ENCODE measurements at places on chromosomes 6 and 20.
A peak's percentile ranks its signal among the peaks of the same experiment; 100 is the strongest.

GRCh38 chr6:33905071-33905609 lies 101.3 kb upstream of the MLN start:
- DNase-seq: no peak

- DNase-seq: no peak
Measured at GRCh38 chr6:163415620-163416556, 1.4 kb downstream of the QKI start.

DNA sequence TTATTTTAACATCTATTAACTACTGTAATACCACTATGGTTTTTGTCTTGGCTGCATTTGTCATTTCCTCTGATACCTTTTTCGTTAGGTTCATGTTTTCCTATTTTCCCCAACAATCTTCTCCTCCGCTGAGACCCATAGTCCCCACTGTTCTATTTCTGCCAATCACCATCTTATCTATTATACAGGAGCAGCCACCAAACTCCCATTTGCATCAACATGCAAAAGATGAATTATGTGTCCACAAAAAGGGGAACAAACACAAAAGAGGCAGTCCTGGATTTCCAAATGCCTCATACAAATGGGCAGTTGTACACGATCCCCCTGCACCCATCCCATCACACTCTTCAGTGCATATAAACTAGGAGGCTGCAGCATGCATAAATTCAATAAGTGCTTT lies 121.7 kb upstream of the MYLIP start:
- no peak for DNase-seq

DNA sequence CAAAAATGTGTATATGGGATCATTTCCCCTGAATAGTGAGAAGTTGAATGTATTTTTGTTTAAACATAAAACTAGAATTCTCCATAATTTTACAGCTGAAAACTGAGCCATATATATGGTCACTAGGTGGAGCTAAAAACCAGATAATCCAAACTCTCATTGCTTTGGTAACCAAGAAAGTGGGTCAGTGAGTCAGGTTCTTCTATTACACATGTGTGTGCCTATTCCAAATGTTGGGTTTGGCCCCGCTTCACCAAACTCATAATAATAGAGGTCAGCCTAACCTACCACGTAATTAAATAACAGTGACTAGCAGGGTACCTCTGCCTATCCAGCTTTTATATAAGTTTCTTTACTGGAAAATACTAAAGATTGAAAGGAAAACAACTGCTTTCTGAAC lies 19.3 kb upstream of the RNGTT start:
- DNase-seq: no peak

DNA sequence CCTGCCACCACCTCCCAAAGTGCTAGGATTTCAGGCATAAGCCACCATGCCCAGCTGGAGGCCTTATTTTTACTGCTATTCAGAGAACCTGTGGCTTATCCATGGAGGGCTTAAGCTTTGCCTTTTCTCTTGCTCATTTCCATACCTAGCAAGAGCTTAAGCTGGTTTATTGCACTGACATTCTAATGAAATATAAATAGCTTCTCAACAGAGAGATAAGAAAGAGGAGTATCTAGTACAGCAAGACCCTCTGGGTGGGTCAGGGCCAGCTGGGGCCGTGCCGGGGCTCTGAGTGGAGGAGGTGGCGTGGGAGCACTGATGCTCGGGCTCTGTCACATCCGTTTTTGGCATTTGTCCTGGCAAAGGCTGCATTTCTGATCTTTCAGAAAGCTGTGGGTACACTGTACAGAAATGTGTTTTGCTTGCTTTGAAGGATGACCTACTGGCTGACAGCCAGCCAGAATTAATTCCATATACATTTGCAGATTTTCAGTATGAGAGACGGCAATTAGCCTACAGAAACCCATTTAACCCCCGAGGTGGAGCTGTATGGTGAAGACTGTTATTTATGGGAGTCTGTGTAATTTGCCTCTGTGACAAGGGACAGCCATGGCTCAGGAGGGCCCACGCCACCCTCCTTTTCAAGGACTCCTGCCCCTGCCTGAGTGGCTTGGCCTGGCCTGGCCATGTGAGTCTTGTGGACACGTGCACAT lies 181.6 kb upstream of the AKAP12 start:
- peak; percentile 62 for DNase-seq

DNA sequence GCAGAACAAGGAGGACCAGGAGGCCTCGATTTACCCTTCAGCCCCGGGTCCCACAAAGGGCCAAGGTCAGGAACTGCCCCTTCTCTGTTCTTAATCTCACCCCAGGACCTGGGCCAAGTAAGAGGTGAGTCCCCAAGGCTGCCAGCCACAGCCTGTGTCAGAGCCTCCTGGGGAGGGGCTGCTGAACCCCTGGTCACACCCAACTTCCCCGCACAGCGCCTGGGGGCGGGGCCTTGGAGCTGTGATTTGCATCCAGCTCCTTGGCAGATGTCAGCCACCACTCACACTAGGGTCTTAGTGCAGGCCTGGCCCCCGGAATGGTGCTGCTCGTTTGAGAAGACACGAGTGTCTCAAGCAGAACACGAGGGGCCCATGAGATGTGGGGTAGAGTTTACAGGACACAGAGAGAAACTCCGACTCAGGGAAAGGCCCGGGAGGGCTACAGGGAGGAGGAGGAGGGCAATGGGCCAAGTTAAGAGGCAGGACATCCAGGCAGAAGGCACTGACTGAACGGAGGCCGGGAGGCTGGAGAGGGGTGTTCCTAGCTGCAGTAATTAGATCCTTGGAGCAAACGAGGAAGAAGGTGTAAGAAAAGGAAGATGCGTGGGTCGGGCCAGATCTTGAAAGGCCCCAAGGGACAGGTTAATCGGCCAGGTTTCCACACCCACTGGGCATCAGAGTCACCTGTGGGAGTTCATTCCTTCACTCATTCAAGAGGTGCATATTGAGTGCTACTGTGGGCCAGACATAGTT lies 26.9 kb downstream of the ZBP1 start:
- peak; percentile 23 for DNase-seq

DNA sequence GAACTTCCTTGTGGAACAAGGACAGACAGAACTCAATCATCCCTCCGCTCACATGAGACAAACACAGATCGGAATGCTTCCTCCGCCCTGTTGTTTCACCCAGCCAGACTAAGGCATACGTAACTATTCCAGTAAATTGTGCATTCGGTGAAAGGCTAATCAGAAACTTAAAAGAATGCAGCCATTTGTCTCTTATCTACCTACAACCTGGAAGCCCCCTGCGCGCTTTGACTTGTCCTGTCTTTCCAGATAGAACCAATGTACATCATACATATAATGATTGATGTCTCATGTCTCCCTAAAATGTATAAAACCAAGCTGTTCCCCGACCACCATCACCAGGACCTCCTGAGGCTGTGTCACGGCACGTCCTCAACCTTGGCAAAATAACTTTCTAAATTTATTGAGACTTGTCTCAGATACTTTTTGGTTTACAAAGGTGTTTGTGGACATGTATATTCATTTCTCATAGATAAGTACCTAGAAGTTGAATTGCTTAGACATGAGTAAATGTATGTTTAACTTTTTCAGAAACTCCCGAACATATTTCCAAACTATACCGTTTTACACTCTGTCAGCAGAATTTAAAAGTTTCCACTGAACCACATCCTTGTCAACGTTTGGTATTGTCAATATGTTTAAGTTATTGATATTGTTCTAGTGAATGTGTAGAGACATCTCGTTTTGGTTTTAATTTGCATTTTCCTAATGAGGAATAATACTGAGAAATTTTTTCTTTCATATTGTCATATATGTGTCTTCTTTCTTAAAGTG lies 197.6 kb upstream of the THBS2 start:
- DNase-seq: no peak

GRCh38 chr6:166671434-166672081 lies 44.5 kb upstream of the RPS6KA2 start:
- peak; percentile 43 for DNase-seq

DNA sequence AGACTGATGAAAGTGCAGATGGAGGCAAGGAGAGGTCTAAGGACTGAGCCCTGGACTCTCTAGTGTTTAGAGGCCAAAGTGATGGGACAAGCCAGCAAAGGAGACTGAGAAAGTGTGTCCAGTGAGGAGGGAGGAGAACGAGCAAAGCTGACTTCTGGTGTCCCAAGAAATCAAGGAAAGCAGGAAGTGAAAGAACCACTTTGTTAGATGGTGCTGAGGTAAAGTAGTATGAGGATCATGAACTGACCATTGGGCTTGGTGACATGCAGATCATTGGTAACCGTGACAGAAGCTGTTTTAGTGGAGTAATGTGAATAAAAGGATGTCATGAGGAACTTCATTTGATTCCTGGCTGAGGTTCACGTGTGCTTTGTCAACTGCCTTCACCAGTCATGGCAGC lies 108.4 kb downstream of the SLX4IP start:
- no peak for DNase-seq

DNA sequence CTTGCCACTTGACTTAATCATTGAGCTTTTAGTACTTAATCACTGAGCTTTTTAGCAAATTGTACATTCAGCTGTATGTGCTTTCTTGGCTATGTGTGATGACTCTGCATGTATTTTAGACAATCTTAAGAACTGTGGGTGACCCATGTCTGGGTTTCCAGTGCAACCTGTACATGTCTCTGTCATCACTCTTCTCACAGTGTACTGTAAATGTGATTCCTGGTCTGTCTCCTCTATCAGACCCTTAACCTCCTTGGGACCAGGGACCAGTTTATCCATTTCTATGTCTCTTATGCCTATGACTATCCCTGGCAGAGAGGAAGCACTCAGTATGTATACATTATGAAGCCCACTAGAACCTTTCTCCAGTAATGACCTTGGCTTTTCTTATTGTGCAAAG lies 36.6 kb upstream of the HDDC2 start:
- no peak for DNase-seq

GRCh38 chr6:151293688-151294016 lies 53.9 kb downstream of the AKAP12 start:
- DNase-seq: no peak

DNA sequence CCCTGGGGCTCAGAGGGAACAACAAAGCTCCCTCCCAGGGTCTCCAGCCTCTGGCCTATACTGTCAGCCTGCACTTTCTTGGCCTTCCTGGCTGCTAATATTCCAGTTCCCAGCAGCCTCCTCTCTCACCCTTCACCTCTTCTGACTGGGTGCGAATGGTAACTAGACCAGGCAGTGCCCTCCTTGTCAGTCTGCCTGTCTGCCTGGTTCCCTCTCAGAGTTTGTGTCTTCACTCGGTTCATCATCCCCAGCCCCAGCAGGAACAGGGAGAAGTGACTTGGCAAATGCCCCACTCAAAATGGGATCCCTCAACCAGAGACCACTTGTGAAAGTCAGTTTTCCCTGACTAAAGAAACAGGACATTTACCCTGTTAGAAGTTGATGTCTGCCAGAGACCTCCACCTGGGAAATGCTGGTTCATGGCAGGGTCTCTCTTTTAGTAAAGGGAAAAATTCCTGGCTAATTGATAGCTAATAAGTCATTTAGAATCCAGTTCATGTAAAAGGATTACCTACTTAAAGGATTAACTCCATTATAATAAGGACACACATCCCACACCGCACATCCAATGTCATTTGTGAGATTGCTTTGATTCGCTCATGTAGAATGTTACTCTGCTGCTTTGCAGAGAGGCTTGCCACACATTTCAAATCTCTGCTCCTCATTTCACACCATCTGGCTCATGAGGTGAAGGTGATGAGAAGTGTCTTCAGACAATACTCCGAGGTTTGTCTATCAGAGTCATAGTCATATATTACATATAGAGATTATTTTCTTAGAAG lies 18.6 kb upstream of the MICB start:
- peak; percentile 80 for DNase-seq

DNA sequence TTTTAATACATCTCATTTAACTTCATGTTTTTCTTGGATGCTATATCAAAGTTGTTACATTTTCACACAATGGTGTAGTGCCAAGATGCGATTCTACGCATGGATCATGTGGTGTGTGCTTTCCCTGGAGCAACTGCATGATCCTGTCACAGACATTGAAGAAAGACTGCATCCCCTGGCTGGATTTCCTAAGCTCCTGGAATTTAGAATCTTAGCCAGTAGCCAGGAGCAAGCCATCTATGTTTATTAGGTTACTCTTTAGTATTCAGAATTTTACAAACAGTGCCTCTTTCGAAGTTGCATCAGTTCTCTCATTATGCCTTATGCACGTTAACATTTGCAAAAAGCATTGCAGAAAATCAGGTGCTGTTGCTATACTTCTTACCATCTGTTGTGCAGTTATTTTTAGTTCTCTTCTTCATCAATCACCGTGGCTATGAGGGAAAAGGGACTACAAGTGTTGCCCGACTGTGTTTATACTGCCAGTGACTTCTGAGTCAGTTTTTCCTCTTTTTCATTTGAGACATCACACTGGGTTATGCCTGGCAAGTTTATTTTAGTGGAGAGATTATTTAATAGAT lies 584.2 kb downstream of the BCKDHB start:
- DNase-seq: no peak

- no peak for DNase-seq
Measured at GRCh38 chr6:167703347-167703746, 123.4 kb upstream of the AFDN start.

- DNase-seq: no peak
Measured at GRCh38 chr6:141965016-141965545, 167.6 kb upstream of the GJE1 start.

DNA sequence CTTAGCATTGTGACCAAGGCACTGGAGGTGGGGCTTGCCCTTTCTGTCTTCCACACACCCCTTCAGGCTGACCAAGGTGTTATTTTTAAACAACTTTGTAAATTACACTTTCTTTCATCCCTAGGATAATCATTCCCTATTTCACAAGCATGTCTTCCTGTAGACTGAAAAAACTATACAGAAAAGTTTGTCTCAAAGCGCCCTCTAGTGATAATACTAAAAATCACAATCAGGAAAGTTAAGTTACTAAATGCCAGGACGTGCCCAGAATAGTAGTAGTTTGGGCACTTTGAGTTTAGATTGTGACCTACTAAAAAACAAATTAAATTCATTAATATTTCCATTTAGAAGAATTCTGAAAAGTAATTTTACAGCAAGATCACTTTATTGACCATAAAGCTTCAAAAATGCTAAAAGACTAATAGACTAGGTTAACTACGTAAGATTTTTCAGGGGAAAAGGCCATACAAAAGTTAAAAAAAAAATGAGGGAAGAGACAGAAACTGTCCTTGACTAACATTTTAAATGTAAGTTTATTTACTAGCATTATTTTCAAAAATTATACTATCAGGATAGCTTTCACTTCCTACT lies 123.3 kb upstream of the DUSP22 start:
- DNase-seq: no peak

- no peak for DNase-seq
Measured at GRCh38 chr20:62771396-62772102, 24.7 kb upstream of the MRGBP start.

DNA sequence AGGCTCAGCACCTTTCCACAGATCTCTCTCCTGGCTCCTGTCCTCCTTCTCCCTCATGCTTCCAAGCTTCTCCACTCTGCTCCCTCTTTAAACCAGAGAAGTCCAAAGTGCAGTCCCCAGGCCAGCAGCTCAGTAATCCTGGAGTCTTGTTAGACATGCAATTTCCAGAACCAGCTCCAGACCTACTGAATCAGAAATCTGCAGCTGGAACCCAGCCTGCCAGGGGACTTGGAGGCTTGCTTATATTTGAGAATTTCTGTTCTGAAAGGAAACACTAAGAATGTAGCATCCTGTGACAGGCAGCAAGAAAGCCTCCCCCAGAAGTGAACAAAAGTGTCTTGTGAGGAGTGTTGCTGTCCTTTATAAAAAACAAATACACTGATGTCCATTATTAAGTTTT lies 438.1 kb downstream of the BCKDHB start:
- DNase-seq: no peak

GRCh38 chr6:157800420-157801237 lies 22.4 kb upstream of the SNX9 start:
- DNase-seq: no peak

- no peak for DNase-seq
Measured at GRCh38 chr6:153781306-153781705, 257.7 kb upstream of the OPRM1 start.

GRCh38 chr20:41174782-41175181 lies 37.4 kb downstream of the PLCG1 start:
- DNase-seq: peak; percentile 2

GRCh38 chr6:113669606-113670005 lies 187.5 kb upstream of the MARCKS start:
- no peak for DNase-seq

All from WERI-Rb-1 (cell line).